ENCODE measurements at places on chromosomes 5 and 9.

DNA sequence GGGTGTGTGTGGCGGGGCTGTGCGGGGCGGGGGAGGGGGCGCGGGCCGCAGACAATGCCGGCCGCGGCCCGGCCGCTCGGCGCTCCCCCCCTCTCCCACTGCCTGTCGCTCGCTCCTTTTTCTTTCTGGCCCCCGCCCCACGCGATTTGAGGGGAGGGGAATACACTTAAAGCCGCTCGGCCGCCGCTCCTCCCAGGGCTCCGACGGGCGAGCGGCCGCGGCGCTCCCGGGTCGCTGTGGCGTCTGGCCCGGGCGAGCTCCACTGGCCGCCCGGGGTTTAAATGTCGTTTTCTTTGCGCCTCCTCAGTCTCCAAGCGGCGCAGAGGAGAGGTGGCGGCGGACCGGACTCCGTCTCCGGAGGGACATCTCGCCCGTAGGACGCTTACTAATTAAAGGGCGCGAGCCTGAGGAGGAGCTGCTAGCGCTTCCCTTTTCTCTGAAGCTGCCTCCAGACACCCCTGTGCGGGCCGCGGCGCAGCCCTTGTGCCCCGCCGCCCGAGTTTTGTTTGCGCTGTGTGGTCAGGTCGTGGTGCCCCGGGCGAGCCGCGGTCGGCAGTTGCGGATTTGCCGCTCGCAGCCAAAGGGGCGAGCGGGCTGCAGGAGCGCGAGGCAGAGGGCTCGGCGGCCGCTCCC is 1.4 kb downstream of the ZSWIM6 start:
- DNase-seq = peak; percentile 19

DNA sequence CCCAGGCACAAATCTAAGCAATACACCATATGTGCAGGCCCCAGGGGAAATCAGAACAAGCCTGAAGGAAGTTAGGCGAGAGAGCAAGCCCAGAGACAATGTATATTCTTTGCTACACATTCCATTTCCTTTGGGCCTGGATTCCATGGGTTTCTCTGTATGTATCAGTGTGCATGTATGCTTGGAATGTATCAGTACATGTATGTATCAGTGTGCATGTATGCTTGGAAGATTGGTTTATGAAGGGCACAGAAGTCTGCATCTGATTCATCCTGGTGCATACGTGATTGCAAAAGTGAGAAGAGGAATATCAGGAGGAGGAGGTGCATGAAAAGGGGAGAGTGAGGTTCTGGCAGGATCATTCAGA is 232.6 kb upstream of the ANKRD55 start:
- DNase-seq = no peak

DNA sequence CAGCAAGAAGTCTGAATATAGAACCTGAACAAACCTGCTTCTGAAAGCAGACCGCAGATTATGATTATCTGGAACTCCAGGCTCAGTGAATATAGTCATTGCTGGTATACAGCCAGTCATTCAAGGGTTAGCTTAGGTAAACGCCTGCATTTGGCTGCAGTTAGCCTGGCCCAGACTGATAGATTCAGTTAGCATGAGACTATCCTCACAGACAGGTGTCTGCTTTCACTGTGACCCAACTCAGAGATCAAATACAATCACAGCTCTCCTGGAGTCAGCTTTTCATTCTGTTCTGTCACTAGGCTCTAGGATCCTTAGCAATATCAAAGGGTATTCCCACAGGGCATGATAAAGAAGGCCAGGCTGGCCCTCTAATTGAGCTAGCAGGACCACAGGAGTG is 138.6 kb upstream of the PLCXD3 start:
- no peak for DNase-seq

- DNase-seq = no peak
Observed at GRCh38 chr5:78881884-78882283, 103.2 kb downstream of the ARSB start.

DNA sequence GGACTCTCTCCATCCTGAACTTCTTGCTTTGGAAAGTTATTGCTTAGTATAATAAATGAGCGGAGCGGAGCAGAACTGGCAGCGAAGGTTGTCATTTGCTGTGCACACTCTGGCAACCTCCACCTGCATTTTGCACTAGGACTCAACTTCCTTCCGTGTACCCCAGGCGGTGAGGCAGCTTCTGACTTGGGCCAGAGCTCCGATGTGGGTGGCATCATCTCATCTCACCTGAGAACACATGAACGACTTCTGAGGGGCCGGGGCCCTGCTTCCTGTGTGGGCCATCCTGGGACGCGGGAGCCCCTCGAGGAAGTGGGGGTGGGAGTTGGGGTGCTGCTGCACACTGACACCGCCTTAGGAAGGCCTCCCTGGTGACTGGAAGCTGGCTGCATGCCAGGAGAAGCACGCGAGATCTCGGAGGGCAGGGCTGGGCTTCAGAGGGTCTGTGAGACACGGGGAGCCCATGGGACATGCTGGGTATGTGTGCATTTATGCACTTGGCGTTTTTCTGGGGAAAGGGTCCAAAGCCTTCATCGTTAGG is 56.5 kb upstream of the COL5A1 start:
- DNase-seq = no peak

DNA sequence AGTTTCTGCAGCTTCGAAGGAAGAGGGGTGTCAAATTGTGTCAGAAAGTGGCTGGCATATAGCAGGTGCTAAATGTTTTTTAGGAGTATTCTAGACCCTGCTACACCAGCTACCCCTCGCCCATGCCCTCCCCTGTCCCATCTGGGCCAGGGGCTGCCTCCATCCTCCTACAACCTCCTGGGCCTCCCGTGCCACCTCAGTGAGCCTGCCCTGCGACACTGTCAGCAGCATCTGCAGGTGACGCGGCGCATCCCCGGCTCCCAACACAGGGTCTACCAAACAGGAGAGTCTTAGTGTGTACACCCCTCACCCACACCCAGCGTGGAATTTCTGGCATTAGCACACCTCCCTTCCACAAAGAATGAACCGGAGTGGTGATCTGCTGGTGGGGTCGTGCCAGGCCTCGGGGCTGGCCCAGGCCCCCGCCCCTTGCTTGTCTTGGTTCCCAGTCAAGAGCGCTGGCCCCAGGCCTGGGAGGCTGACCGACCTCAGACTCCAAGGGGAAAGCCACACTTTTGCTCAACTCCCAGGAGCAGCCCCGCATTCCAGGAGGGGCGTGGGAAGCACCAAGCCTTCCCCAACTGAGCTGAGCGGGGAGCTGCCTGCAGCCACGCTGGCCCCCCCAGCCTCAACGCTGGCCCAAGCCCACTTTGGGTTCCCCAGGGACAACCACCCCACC is 55.2 kb downstream of the NEURL1B start:
- DNase-seq = no peak

GRCh38 chr5:159456261-159456660 is 126.0 kb upstream of the IL12B start:
- no peak for DNase-seq

GRCh38 chr9:130352081-130352480 is 86.5 kb downstream of the HMCN2 start:
- DNase-seq = peak; percentile 67

GRCh38 chr9:136900988-136901515 is 14.7 kb downstream of the TRAF2 start:
- DNase-seq = no peak

DNA sequence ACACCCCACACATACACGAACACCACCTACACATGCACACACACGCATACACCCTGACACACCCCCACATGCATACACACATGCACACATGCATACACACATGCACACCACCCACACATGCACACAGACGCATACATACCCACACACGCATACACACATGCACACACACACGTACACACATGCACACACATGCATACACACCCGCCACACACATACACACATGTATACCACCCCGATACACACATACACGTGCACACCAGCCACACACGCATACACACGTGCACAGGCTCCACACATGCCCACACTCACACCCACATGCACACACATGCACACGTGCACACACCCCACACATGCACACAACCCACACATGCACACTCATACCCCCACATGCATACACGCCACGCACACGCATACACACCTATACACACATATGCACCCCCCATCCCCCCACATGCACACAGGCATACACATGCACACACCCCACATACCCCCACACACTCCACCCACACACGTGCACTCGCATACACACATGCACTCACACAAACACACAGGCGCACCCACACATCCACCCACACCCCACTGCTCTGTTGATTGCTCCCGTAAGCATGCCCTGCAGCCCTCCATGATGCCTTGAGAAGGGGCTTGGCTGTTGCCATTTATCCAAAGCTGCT is 119.3 kb downstream of the COL5A1 start:
- DNase-seq = no peak

GRCh38 chr9:614431-614830 is 227.1 kb upstream of the DMRT1 start:
- DNase-seq = no peak

GRCh38 chr9:15229409-15229808 is 77.6 kb downstream of the TTC39B start:
- no peak for DNase-seq

DNA sequence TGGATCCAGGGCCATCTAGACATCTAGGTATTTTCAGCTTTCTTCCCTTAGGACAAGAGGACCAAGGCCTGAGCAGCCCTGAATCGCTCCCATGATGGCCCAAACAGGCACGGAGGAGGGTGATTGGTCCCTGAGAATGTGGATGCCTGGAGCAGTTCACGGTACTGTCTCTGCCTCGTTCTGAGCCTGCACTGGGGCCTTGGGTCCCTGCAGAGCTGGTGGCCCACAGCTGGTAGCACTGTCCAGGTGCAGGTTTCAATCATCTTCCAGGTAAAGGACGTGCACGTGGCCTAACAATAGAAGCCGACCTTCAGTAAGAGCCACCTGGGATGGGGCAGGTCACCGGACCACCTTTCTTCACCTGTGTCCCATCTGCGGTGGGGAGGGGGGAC is 19.4 kb upstream of the FCN1 start:
- DNase-seq = no peak

DNA sequence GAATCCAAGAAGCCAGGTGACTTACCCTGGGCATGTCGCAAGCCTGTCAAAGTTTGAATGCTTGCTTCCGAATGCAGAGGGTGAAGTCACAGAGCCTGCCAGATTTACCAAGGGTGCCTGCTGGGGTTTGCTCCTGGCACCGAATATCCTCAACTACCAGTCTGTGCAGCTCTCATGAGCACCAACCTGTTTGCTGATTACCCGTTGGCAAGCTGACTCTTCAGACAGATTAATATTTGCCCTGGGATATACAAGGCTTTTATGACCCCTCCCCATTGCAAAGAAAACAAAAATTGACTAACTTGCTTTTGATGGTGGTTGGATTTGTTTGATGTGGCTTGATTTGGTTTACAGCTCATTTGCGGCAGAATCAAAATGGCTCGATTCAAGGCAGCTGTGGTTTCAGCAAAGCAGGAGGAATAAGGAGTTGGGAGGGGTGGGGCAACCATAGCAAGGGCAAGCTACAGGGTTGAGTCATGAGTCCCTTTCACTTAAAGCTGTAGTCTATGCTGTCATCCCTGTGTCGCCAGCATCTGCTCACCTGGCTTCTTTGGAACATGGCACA is 82.3 kb upstream of the AGXT2 start:
- peak; percentile 89 for DNase-seq

- DNase-seq = no peak
Observed at GRCh38 chr5:163586531-163586956, 81.1 kb downstream of the MAT2B start.

DNA sequence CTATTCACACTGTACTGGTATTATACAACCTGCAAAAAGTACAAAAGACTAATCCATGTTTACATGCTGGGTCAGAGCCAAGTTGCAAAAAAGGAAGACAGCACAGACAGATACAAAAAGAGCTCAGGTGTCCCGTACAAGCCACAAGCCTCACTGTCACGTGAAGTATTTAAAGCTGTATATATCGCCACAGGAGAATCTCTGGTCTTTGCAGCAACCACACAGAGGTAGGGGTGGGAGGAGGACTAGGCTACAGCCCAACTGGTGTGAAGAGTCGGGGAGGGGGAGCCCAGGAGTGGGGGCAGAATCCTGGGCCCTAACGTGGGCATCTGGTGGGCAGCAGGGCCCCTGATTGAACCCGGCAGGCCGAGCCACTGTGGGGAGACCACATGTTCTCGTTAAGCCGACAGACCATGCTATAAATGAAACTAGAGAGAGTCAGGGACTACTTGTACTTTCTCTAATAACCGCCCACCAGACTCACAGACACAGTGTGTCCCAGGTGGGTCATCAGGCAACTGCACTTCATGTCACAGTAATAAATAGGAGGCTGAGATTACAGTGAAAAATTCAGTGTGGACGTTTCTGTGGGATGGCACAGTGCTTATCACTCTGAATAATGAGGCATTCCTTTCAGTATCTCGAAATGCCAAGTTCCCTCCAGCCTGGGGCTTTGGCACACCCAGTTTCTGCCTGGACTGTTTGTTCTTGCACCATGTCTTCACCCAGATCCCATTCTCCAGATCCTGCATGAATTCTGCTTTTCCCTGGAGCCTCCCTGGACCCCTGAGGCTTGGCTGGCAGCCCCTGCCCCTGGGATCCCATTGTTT is 79.3 kb upstream of the SH3PXD2B start:
- no peak for DNase-seq

DNA sequence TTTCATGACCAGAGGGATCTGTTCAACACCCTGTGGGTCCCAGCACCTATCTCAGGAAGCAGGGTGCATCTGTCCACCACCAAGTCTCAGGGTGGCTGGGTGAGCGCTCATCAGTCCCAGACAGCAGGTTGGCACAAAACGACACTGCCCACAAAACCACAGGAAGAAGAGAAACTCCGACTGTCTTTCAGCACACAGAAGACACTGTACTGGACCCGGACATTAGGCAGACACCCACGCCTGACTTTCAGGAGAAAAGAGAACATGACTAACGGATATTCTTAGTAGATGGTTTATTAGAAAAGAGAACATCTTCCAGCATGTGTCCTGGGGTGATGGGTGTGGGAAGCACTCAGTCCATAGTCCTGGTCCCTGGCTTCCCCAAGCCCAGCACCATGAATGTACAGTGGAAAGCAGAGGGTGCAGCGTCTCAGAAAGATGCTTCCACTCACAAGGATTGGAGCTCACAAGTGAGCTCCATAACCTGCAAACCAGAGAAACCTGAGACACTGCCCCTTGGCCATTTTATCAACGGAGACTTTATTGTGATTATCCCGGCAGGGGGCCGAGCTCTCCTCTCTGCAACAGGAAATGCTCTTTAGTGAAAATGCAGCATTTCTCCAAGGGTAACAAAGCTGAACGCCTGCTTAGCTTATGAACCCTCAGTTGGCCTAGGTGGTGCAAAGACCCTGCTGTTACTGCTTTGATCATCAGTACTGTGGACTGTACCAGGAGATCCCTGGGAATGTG is 35.8 kb upstream of the LCP2 start:
- DNase-seq = no peak

- DNase-seq = peak; percentile 87
Observed at GRCh38 chr5:14035859-14036503, 91.5 kb upstream of the DNAH5 start.

- no peak for DNase-seq
Observed at GRCh38 chr9:6552033-6552432, 93.5 kb downstream of the GLDC start.

DNA sequence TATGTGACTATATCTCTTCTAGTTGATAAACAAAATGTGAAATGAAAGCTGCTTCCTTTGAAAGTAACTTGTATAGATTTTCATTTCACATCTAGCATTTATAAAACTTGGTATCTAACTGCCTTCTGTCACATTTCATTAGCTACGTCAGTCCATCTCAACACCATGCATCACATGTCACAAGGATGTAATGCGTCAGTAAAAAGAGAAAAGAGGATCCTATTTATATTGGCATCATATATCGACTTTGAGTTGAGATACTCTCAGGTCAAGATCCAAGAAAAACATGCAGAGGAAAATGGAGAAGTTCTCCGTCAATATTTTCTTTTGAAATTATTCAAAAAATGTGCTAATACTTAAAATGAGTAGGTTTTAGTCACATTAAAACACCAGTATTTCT is 1211.2 kb downstream of the EFNA5 start:
- no peak for DNase-seq

GRCh38 chr9:36142510-36143244 is 6.1 kb downstream of the GLIPR2 start:
- DNase-seq = no peak

Data from LoVo (cell line).